ENCODE measurements at places on chromosomes 7 and 10.

DNA sequence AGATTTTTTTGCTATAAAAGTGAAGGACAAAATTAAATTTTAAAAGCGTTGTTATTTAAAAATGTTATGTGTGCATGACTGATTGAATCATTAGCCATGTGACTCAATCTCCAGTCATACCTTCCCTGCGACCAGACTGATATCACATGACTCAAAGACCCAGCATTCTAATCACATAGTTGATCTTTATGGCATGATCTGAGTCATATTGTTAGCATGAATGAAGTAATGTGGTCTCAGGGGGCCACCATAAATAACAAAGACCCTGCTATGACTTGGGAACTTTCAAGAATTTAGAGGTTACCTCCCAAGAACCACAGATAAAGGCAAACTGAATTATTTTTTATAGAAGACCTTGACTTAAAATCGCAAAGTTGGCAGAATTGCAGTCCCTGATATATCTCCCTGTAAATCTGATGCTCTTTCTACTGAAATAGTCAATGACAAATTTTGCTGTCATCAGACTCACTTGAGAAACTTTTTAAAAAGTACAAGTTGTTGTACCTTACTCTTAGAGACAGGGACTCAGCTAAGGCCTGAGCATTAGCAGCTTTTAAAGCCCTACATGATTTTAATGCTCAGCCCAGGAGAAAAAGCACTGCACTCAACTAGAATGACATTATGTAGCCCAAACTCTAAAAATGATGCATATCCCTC lies 717.3 kb downstream of the XPNPEP1 start:
- DNase-seq = no peak

DNA sequence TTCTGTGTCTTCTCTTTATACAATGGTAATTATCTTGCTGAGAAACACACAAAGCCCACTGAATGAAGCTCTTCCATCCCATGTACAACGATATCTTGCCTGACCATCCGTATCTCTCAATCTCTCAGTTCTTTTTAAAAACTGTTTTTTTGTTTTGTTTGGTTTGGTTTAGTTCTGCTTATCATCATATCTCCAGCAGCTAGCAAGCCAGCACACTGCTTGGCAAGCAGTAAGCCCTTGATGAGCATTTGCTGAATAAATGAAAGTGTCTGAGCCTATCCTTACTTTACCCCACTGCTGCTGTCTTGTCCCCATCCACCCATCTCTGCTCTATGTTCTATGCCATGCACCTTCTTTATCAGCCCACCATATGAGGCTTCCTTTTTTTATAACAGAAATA lies 34.2 kb downstream of the ITGB1 start:
- DNase-seq = no peak

- DNase-seq = no peak
Observed at GRCh38 chr10:30554440-30554825, 75.1 kb downstream of the LYZL2 start.

DNA sequence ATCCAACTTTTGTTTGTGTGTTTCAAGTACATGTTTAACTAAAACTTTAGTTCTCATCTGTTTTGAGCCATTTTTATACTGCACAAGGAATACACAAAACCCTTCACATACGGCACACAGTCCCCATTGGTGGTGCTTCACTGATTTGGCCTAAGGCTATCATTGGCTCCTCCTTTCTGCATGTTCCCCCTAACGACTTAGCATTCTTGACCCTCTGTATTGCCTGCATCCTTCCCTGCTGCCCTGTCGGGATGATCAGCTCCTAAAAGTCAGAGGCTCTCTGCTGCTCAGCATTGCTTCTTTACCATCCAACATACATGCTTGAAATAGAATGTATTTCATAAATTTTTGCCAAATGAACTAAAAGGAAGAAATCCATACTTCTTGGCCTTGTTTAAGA lies 111.4 kb upstream of the ABCB5 start:
- no peak for DNase-seq

DNA sequence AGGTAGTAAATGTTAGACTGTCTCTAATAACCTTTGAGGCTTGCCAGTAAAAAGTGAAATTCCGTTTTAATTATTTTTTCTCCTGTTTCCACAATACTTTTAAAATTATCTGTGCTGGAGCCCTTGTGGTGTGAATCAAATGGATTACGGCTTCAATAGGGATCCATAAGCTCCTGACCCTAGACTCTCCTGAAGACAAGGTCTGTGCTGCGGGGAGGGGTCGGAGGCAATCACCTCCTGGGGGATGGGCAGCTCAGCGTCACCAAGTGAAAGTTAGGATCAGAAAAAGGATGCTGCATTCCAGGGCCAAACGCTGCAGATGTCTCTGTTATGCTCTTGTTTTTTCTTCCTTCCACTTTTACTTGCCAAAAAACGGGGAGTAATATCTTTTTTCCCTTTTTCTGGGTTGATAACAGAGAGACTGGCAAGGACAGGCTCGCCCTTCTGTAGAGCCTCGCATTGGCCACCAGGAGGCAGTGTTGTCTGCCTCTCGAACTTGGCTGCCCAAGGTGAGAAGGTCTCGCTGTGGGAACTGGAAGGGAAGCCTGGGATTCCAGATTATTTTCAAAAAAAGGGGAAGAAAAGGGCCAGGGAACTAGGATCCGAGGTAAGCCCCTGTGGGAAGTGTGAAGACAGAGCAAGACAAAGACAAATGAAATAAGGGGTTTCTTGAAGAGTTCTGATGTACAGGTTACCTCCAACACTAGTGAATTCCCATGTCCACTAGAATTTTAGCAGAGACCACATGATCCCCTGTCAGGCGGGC lies 621.9 kb downstream of the ACTR3B start:
- peak; percentile 5 for DNase-seq

DNA sequence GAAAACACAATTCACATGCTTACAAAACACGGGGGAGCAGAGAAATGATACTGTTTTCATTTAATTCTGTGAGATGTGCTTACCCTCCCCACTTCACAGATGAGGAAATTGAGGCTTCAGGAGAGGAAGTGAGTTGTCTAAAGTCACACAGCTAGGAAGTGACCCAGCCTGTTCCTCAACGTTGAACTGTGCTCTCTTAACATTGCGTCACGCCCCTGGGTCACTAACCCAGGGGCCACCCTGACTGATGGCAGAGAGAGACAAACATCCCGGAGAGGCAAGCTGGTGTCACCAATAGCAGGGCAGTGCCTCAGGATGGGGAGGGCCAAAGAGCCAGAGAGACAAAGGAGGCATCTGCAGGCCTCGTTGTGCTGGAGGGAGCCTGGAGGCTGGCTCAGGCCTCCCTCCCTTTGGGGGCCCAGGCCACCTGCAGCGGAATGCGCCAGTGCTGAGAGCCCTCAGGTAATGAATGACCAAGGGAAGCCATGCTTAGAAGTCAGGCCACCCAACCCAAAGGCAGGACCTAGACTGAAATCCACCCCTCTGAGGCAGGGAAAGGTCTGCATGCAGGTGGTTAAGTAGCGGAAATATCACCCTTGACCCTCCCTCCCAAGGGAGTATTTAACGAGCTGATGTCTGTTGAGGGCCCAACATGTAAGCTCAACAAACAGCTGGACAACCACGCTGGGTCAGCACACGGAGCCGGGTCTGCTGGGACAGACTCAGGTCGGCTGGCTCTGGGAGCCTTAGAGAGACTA lies 81.3 kb downstream of the C10orf105 start:
- DNase-seq = no peak

- no peak for DNase-seq
Observed at GRCh38 chr7:157544980-157545680, 208.3 kb downstream of the DNAJB6 start.

DNA sequence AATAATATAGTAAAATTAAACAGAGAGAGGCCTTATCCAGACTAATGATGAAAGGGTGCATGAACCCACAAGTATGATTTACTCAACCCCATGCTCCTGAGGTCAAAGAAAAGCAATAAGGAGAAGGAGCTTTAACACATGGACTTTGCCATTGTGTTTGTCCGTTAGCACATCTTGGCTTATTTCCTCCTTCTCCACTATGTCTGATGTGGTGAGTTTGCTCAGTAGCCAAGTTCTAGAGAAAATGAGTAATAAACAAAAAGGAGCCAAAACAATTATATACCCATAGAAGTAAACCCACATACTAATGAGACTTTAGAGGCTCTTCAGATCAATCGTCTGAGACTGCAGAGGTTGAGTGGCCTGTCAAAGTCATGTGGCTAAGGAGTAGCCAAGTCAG lies 26.1 kb upstream of the ADD3 start:
- no peak for DNase-seq

GRCh38 chr7:106167439-106168136 lies 55.5 kb upstream of the SYPL1 start:
- DNase-seq = no peak

DNA sequence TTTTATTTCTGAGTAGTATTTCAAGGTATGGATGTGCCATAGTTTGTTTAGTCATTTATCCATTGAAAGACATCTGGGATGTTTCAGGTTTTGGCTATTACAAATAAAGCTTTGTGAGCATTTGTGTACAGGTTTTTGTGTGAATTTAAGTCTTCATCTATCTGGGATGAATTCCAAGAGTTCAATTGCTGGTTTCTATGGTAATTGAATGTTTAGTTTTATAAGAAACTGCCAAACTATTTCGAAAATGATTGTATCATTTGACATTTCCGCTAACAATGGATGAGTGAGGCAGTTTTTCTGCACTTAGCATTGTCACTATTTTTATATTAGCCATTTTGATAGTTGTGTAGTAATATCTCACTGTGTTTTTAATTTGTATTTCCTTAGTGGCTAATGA lies 99.4 kb downstream of the WDFY4 start:
- no peak for DNase-seq

- no peak for DNase-seq
Observed at GRCh38 chr7:54831046-54831643, 72.1 kb upstream of the SEC61G start.

- DNase-seq = no peak
Observed at GRCh38 chr7:130970696-130971095, 236.7 kb upstream of the KLF14 start.

- DNase-seq = no peak
Observed at GRCh38 chr10:95335933-95336699, 45.3 kb upstream of the PDLIM1 start.

GRCh38 chr7:157690058-157690832 lies 353.4 kb downstream of the DNAJB6 start:
- DNase-seq = no peak

DNA sequence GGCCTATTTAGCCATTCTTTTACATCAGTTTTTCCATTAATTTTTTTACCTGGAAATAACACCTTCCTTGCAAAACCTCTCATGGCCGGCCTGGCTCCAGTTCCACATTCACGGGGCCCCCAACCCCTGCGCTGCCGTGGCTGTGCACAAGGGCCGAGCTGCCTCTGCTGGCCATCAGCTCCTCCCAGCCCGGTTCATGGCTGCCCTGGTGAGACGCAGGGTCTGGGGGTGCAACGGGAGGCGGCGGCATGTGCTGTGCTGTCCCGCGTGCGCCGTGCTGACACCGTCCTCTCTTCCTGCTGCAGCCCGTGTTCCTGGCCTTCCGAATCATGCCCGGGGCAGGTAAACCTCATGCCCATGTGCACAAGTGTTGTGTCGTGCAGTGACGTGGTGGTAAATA lies 4.4 kb downstream of the NKX6-2 start:
- no peak for DNase-seq

DNA sequence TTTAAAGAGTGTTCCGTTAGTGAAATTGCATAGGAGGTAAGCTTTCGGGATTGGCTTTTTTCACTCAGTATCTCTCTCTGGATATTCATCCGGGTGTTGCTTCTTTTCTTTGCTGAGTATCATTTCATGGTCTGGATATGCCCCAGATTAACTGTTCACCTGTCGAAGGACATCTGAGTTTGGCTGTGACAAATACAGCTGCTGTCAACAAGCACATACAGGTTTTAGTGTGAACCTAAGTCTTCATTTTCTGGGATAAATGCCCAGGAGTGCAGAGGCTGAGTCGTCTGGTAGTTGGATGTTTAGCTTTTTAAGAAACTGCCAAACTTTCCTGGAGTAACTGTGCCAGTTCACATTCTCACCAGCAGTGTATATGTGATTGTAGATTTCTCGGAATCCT lies 5.6 kb downstream of the DOCK1 start:
- DNase-seq = no peak

DNA sequence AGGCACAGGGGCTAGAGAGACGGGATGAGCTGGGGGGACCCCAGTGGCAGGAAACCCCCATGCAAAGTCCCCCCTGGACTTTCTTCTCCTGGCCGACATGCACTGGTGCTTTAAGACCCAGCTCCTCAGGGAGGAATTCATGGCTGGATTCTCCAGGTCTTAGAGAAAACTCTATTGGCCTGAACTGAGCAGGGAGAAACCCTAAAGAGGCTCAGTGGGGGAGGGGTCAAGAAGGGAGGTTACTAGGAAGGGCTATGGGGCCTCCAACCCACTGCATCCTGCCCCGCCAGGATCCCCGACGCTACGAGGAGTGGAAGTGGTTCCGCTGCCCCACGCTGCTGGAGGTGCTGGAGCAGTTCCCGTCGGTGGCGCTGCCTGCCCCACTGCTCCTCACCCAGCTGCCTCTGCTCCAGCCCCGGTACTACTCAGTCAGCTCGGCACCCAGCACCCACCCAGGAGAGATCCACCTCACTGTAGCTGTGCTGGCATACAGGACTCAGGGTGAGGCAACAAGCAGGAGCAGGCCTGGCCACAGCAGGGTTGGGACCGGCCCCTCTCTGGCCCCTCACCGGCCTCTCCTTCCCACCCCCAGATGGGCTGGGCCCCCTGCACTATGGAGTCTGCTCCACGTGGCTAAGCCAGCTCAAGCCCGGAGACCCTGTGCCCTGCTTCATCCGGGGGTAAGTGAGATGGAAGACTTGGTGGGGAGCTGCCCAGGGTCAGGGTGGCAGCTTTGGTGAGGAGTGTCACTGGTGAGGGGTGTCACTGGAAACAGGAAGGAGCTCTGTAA lies 13.8 kb downstream of the ATG9B start:
- DNase-seq = no peak

DNA sequence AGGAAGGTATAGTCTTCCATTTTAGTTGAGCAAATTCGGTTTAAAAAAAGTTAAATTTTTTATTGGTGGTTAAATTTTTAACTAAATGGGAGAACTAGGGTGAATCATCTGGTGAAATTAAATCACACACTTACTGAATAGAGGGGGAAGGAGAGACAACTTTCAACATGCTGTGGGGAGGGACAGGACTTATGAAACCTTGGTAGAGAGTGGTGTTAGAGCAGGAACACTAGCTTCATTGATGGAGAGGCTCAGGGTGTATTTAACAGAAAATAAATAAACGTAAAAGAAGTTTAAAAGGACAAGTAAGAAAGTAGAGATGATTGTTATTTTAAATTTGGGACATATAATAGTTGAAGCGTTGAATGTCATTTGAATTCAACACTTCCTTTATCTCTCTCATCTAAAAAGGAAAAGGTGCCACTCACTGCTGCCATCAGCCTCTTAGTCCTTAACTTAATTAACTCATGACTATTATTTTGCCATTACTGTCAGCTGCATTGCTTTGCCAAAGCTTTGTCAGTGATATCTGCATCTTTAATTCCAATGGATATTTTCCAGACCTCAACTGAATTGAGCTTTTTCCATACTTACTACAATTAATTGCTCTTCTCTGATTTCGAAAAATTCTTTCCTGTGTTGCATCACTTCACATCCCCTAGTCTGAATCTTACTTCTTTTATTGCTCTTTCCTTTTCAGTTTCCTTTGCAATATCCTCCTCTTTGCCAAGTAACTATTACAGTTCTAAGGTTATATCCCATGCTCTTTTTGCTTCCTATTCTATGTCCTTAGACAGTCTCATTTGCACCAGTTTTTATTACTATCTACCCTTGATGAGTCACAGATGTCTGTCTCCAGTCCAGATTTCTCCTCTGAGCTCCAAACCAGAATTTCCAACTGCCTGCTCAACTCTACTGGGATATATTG lies 71.7 kb downstream of the GNAT3 start:
- DNase-seq = no peak
